ENCODE measurements at places on chromosomes 16 and 17.

- DNase-seq = peak; percentile 74
Observed at GRCh38 chr17:55587608-55588139, 76.4 kb upstream of the SMIM36 start.

DNA sequence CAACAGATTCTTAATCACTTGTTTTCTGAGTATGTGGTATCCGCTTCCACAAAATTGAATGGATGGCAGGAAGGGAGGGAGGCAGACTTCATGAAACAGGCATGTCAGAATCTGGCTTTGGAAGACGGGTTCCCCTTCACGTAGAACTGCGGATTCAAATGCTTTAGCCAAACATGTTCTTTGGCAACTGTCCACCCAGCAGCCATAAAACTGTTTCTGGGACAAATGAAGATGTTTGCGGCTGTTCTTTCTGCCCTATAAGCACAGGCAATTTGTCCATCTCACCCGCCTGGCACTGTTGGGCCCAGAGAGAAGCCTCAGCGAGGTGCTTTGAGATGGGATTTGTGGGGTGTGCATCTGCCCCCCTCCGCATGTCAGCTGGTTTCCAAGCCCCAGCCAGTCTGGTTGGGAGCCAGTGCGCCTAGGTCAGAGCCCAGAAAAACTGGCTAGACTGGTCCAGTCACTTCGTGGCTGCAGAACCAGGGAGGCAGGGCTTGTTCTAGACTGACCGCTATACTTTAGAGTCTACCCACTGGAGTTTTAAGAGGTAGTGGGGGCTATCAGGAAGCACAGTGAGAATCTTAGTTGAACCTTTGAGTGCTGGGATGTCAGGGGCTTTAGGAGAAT is 6.3 kb downstream of the CRHR1 start:
- no peak for DNase-seq

DNA sequence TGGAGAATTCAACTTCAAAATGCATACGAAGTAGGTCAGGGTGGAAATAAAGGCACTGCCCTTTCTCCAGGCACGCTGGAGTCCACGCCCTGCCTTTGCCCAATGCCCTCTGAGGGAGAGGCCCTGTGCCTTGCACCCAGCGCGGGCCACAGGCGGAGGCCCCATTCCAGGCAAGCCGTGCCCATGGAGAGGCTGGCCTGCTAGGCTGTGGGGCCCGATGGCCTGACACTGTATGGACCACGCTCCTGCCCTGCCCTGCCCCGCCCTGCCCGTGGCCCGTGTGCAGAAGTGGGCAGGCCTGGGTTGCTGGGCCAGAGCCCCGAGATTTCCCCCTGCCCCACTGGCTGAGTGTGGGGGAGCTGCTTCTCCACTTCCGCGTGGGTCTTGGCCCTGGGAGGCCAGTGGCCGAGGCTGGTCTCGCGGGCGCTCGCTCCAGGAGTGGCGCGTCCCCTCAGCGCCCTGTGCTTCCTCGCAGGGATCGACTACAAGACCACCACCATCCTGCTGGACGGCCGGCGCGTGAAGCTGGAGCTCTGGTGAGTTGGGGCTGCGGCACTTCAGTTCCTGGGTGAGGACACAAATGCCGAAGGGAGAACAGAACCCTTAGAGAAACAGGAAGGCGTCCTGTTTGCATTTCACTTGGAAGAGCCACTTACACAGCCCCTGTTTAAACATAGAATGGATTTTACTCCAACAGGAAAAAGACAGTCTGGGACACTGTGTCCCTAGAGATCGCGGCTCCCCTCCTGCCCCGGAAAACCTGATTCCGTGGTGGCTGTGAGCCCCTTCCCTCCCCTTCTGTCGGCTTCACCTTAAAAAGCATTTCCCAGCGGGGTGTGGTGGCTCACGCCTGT is 13.8 kb upstream of the WFIKKN1 start:
- DNase-seq = no peak

DNA sequence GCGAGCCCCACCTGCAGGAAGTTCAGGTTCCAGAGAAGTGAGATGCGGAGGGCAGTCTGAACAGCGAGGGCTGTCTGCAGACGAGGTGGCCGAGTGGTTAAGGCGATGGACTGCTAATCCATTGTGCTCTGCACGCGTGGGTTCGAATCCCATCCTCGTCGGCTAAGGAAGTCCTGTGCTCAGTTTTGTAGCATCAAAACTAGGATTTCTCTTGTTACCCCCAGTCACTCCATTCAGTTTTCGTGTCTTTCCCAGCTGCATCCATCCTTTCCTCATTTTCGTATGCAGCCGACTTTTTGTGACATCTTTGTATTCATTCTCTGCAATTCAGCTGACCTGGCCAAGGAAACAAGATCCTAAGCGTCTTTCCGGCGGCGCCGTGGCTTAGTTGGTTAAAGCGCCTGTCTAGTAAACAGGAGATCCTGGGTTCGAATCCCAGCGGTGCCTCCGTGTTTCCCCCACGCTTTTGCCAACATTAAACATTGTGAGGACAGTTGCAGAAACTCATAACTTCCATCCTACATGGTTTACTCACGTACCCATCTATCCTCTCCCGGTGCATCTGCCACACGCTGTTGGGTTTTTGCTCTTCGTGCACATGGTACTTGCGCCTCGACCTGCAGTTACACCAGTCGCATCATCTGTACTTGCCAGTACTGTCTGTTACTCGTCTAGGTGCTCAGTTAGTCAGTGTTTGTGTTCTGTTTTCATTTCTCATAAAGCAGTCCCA is 3.0 kb downstream of the BORCS6 start:
- peak; percentile 97 for DNase-seq

DNA sequence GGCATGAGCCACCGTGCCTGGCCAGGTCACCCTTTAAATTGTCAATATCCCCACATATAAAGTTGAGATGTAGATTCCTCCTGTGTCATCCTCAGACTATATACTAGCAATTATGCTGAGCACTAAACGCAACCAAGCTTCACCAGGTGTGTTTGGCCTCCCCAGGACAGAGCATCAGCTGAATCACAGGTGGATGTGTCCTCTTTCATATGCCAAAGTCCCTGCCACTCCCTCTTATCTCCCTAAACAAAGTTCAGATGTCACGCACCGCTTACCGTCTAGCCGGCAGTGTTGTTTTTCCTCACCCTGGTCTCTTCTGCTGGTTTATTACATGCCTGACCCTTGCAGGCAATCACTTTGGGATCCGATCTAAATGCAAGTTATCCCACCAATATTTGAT is 43.8 kb upstream of the ARHGAP44 start:
- DNase-seq = no peak

DNA sequence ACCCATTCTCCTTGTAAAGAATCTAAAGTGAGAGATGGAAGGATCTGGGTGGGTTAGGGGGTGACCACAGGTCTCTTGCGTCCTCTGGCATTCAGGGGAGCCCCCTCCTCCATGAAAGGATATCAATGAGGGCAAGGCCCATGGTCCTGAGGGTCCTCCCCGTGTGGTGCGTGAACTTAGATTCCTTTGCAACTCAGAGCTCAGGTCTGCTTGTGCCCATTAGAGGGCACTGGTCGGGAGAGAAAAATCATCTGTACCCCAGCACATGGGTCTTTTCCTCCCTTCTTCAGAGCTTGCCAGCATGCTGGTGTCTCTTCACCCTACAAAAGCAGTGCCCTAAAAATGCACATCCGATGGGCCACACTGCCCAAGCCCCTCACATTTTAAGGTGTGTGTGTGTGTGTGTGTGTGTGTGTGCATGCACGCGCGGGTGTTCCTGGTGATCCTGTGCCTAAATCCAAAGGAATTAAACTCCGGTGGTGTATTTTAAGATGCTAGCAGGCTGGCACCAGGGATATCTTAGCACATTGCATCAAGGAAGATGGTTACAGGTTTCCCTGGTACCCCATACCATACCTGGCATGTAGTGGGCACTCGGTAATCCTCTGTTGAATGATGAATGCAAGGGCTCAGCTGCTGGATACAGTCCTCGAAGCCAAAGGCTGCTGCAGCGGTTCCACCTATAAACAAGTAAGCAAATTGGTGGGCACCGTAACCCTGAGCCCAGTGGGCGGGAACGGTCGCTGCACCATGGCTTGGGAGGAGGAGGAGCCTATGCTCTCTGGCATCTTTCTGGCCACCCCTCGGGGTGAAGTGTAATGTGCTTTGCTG is 4.7 kb downstream of the C1QTNF1 start:
- DNase-seq = peak; percentile 56
